ENCODE measurements at places on chromosomes 4 and X.

DNA sequence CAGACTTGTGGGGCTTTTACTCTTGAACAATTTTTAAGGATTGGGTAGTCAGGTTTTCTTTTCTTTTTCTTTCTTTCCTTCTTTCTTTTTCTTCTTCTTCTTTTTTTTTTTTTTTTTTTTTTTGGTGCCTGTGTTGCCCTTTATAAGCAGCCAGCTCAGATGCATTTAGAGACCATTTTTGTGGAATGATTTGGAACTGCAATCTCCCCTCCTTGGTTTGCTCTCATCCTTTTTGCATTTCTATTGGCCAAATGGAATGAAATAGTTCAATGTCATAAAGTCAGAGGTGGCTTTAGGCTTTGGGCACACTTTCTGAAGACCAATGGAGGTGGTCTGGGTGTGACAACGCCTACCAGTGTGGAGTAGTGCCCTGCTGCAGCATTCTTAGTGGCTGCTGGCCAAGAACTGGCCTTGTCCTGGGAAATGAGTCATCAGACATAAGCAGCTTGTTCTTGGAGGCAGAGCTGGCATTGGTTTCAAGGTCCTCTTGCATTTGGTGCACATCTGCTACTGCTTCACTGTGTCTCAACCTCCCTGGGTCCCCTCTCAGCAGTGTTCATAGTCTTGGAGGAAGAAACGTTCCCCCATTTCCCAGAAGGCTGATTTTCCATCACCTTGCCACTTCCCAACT, 84.5 kb downstream of the CT47B1 start:
- DNase-seq: peak; percentile 87

GRCh38 chrX:139287155-139287924, 243.2 kb upstream of the F9 start:
- no peak for DNase-seq

- no peak for DNase-seq
Observed at GRCh38 chr4:139554642-139554892, 1.5 kb downstream of the SETD7 start.

GRCh38 chr4:168514249-168514852, 17.5 kb downstream of the PALLD start:
- peak; percentile 21 for DNase-seq

GRCh38 chr4:110630688-110631402, 8.0 kb upstream of the PITX2 start:
- no peak for DNase-seq

DNA sequence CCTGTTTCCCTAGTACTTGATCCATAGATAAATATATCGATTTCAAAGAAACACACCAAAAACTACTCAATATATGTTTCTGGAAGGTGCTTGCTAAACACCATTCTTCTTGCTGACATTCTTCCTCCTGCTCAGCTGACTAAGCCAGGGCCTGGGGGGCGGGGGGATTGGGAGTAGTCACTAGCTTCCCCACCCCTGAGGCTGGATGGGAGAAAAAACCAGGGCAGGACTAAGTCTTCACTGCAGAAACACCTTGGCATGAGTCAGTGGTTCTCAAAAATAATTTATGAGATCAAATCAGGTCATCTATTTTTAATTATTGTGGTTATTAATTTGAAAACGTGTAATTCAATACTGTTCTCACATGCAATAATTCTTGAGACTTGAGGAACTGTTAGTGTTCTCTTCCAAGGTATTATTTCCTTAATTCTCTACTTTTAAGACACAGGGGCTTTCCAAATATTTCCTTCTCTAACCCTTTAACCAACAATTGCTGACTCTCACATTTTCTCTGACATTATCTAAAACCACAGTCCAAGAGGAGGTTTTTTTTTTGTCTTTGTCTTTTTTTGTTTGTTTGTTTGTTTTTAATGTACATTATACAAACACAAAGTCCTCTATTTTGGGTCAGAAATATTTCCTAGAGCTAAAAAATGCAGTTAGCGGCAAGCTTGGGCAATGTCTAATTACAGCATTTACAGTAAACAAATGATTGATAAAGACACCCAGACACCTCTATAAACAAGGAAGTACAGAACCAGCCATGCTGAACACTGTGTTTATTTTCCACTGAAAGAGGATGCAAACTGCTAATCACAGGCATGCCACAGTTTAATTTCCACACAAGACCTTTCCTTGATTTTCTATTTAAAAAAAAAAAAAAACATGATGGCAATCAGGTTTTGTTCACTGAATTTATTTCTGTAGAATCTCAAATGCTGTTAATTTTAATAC, 120.3 kb upstream of the USP9X start:
- no peak for DNase-seq

DNA sequence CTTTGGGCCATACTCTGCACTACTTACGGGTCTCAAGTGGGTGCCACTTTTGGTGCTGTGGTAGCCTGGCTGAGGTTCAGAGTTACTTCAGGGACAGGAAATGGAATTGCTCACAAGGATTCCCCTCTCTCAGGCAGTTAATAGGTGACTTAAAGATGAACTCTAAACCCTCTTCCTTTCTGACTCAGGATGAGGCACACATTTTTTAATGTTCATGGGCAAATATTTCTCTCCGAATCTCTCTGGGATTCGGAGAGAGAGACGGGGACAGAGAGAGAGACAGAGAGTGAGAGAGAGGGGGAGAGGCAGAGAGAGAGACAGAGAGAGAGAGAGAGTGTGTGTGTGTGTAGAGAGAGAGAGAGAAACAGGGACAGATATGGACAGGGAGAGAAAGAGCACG, 79.8 kb downstream of the NYX start:
- no peak for DNase-seq

DNA sequence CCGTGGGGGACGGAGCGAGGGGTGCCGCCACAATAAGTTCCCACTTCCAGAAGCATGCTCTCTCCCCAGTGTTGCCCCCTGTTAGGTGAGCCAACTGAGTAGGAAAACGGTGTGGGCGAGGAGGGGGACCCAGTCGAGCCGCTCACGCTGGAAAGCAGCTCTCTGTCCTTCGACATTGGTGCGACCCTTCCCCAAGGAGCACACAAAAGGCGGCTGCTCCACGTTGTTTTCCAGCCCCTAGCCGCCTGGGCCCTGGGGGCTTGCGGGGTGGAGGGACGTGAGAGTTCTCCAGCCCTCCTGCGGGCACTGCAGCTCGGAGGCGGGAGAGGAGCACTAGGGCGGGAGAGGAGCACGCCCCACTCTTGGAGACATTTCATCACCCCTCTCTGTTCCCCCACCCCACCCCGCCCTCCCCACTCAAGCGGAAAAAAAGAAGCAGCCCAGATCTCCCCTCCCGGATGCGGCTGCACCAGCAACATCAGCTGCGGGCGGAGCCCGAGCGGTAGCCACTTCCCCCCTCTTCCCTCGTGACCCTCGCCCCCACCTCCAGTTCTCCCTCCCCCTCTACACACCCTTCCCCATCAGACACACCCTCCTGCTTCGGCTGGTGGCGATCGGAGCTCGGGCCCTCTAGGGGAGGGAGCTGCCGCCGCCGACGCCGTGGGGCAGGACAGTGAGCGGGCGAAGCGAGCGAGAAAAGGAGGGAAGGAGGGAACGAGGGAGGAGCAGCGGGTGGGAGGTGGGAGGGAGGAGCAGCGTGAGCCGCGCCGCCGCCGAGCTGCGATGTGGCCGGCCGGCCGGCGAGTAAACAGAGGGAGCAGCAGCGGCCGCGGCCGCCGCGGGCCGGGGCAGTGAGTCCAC, at the start of gene DOCK11:
DOCK11 (plus strand) TSS at position 755 of the 861 bp plus-strand sequence. CDS start 157 bp downstream, outside the sequence.
- DNase-seq: peak; percentile 91

- no peak for DNase-seq
Observed at GRCh38 chr4:102842367-102842766, 15.0 kb upstream of the UBE2D3 start.

DNA sequence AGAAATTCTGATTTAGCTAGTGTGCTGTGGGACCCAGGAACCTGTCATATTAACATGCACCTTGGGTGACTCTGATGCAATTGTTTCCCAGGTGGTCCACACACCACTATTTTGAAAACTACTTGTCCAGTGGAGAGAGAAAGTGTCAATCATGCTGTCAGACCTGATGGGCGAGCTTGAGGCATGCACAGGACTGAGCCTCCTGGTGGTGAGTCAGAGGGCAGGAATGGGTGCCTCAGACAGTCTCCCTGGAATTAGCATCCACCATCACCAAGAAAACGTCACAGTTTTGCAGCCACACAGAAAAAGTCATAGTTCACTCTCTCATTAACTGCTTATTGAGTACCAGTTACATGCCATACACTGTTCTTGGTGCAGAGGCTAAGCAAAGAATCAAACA, 181.8 kb upstream of the MAOA start:
- no peak for DNase-seq

GRCh38 chrX:9189286-9189685, 155.4 kb upstream of the FAM9B start:
- no peak for DNase-seq

DNA sequence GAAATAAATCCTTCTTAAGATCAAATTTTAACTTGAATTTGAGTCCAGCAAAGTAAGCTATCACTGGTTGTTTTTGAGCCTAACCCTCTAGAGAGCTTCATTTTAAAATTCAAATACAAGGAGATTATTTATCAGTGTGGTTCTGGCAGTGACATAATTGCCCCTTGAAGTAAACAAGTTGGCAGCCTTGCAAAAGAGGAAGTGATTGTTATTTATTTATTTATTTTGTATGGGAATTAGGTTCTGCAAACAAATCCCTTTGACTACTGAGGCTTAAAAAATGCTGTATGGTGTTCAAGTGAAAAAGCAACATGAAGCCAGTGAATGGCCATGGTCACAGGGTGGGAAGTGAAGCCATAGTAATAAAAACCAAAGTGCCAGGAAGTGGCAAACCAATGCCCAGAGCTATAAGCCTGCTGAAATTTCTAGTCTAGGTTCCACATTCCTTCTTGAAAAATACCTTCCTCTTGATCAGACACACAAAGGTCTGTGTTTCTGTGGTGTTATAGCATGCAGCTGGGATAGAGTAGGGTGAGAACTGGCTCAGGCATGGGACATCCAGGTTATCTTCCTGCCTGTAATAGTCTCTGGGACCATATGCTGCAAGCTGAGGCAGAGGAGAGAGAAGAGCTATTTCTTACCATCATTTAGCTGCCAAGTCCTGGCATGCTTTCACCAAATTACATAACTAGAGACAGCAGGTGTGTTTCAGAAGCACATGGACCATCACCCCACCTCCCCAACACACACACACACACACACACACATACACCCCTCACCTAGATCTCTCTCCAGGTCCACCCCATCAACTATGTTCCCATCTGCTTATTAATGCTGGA, 47.1 kb upstream of the TSPAN7 start:
- no peak for DNase-seq

GRCh38 chr4:94472056-94472826, 20.5 kb downstream of the PDLIM5 start:
- DNase-seq: peak; percentile 92

DNA sequence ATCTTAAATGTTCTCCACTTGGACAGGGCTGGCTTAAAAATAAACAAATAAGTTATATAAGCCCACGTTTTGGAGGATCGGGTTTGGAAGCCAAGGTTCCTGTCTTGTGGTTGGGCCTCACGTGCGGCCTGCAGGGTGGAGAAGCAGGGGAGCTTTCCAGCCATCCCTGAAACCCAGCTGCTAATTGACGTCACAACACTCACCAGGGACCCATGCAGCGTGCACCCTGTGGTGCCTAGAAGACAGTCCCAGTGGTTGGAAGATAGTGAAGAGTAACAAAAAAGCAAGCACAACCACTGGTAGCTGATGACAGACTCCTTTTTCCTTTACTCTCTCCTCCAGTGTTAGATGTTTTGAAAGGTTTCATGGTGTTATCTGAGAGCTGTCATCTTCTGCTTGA, 142.0 kb upstream of the RBPJ start:
- peak; percentile 65 for DNase-seq

- DNase-seq: no peak
Observed at GRCh38 chr4:15381806-15382338, 46.0 kb upstream of the C1QTNF7 start.

GRCh38 chr4:186351668-186352194, 85.7 kb downstream of the F11 start:
- DNase-seq: no peak

DNA sequence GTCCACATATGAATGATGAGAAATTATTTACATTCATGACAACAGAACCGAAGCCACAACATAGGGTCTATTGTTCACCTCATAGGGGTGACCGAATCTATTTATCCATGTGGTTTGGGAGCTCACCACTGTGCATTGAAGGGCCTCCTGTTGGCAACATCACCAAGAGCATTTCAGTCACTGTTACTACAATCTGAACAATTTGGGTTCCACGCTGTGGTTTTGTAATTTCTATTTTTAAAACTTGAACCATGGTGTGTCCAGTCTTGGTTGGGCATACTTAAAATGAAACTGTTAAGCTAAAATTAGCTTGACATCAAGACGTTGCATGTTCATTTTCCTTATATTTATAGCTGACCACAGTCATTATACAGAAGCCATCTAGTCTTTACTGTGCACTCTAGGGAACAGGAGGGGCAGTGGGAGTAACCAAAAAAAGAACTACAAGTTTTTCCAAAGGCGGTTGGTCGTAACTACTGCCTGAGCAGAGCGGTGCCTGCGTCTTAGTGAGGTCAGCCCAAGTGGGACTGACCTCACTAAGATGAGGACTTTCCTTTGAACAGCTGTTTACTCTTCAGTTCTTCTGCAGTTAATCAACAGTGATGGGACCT, 192.1 kb downstream of the SPRY1 start:
- peak; percentile 76 for DNase-seq

DNA sequence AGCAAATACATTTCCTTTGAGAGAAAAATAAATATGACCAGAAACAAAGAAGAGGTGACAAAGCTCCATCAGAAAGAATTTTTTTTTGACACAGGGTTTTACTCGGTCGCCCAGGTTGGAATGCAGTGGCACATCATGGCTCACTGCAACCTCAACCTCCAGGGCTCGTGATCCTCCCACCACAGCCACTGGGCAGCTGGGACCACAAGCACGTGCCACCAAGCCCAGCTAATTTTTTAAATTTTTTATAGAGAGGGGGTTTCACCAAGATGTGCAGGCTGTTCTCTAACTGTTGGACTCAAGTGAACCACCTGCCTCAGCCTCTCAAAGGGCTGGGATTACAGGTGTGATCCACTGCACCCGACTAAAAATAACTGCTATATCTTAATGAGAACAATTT, 10.3 kb downstream of the ADH5 start:
- DNase-seq: no peak

GRCh38 chrX:149563359-149563758, 13.6 kb upstream of the HSFX3 start:
- no peak for DNase-seq

DNA sequence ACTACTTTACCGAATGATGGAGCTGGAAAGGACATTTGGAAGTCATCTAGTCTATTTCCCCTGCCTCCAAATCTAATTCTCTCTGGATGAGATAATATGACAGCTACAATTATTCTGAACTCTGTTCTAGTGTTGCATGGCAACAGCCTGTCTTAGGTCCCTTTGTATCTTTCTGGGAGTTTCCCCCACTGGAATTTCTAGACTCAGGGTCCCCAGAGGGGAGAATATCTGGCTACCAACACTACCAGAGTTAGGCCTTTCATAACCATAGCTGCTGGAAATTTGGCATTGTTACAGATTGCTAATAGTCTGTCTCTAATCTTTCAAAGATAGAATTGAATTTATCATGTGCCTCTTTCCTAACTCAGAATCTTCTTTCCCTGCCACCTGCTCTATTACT, 4.5 kb downstream of the MSN start:
- peak; percentile 38 for DNase-seq

GRCh38 chr4:124278477-124278876, 434.1 kb downstream of the ANKRD50 start:
- DNase-seq: no peak
